CD4-positive, alpha-beta T cell treated with Interleukin-4 for 4 hours (primary cell): ENCODE measurements at places on chromosomes 11 and 22.

DNA sequence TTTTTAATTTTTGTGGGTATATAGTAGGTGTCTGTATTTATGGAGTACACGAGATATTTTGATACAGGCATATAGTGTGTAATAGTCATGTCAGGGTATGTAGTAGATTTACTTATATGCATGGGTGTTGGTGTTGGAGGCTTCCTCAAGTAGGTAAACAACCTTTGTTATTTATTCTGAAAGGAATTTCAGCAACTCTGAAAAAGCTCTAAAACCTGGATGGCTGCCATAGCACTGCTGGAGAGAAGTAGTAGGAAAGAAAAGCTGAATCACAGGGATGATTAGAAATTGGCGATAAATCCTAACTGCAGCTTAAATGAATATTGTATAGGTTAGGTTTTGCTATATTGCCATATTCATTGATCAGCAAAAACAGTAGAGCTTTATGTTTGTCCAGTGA lies 44.4 kb upstream of the ST14 start:
- DNase-seq: no peak

DNA sequence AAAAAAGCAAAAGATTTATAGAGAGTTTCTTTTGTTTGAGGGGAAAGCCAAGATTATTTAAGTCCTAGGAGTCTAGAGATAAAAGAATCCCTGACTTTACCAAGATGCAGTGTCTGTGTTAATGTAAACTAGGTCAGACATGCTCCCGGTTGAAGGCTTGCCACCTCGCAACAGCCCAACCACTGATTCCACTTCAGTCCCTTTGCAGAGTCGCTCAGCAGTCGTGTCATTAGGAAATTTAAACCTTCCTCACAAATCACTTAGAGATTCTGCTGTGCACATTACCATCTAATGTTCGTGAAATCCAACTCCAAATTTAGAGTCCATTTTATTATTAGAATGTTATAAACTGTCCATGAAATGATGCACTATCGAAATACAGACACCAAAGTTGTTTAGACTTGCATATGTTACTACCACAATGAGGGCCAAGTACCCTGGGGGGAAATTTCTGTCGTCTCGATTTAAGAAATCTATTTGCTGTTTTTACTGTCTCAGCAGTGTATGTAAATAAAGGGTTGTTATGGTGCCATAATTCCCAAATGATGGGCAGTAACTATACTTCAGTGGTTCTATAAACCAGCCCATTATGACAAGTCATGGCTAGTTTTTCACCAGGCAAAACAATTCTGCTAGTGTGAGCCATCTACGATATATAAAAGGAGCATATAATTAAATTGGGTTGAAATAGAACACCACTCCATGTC lies 101.4 kb upstream of the MTNR1B start:
- DNase-seq: no peak

DNA sequence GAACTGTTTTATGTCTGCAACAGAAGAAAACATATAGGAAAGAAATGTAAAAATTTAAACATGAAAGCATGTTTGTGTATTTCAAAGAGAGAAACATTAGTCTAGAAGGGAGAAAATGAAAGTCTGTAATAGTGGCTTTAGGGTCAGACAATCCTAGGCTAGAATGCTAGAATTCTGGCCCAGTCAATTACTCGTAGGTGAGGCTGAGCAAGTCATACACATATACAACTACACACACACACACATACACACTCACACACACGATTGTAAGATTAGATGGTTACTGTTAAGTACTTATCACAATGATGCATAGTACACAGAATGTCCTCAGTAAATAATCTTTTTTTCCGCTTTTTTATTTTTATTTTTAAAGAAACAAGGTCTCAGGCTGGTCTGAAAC lies 37.7 kb upstream of the PCF11 start:
- no peak for DNase-seq

- no peak for DNase-seq
Measured at GRCh38 chr22:46065691-46066454, 84.5 kb upstream of the PPARA start.

GRCh38 chr11:35304386-35304775 lies 115.0 kb downstream of the SLC1A2 start:
- no peak for DNase-seq
